Right cardiac atrium (tissue), 5 donors: ENCODE measurements at places on chromosomes 4 and X.

DNA sequence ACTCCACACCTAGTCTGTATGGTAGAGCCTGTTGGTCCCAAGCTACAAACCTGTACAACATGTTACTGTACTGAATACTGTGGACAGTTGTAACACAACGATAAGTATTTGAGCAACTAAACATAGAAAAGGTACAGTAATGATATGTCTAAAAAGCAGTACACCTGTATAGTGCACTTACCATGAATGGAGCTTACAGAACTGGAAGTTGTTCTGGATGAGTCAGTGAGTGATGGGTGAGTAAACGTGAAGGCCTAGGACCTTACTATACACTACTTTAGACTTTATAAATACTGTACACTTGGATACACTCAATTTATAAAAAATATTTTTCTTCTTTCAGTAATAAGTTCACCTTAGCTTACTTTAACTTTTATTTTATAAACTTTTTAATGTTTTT, 104.0 kb downstream of the TMA16 start:
- no peak for DNase-seq

DNA sequence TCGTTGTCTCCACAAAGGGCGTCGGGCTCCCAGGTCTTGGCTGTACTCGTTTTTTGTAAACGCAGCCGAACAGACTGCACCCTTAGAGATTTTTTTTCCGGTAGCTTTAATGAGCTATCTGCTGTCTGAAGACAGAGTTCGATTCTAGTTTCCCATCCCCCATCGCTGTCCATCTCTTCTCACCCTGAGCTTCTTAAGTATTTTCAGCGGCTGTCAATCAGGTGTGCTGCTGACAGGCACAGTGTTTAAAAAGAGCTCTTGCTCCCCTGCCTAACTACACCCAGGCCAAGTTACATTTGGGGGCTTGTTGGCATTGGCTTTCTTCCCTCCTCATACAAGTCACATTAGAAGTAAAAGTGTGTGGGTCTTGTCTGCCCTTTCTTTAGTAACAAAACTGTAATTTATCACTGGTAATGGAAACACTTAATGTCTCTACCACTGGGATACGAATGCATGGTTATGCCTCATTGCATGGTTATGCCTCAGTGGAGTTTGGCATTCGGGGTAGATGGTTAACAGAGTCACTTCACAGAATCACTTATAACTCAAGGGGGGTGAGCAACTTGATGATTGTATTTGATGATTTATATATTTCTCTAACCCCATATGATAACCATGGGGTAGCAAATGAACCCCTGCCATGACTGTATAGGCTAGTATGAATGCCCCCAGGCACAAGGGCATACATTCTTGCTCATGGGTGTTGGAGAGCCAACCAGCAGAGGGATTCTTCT, 1.4 kb upstream of the ARHGAP6 start:
- DNase-seq: no peak

GRCh38 chr4:152943672-152944071, 7.5 kb downstream of the FHDC1 start:
- DNase-seq: no peak

DNA sequence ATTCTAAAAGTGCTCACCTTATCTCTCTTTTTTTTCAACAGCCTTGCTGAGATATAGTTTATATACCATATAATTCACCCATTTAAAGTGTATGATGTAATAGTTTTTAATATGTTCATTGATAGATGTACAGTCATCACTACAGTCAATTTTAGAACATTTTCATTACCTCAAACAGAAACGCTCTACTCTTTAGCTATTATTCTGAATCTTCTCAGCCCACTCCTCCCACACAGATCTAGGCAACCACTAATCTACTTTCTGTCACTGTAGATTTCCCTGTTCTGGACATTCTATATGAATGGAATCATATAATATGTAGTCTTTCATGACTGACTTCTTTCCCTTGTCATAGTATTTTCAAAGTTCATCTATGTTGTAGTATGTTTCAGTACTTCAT, 22.6 kb downstream of the MND1 start:
- DNase-seq: no peak

- no peak for DNase-seq
These were observed 74.0 kb downstream of the FHDC1 start for GRCh38 chr4:153010146-153010545.

GRCh38 chr4:76723924-76724323, 174.0 kb downstream of the SOWAHB start:
- no peak for DNase-seq

- DNase-seq: peak; percentile 83
These were observed at the start of gene SNCA for GRCh38 chr4:89836897-89837384. TSS of gene SNCA (minus strand) at chr4:89837161. CDS start at chr4:89835667, 1,494 bp downstream.

DNA sequence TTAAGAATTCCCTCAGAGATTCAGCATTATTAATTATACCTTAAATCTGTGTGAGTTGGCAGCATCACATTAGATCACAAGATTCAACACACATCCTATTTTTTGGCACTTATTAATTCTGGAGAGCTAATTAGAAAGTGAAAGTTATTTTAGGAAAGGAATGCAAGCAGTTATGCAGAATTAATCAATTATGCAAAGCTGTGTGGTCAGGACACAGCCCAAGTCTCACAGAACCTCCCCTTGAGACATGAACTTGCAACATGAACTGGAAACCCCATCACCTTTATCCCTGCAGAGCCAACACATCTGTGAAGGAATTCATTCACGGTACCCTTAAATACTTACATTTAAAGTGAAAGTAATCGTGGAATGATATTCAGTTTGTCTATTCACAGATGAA, 80.5 kb downstream of the TSPAN5 start:
- DNase-seq: no peak

- no peak for DNase-seq
These were observed 86.6 kb upstream of the DKK2 start for GRCh38 chr4:107122736-107123135.

DNA sequence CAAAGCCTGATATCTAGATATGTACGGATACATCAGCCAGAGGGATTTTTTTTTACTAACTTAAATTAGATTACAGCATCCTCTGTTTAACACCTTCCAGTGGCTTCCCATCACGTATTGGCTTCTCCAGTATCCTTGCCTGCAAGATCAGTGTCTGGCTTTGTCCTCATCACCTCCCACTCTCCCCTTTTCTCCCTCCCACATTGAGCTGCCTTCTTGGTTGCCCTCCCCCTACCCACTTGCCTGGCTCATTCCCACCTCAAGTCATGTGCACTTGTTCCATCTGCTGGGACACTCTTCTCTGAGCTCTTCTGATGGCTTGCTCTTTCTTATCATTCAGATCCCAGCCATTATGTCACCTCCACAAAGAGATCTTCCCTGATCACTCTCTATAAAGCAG, 75.9 kb upstream of the NALF2 start:
- no peak for DNase-seq

- DNase-seq: no peak
These were observed 12.1 kb upstream of the CC2D2A start for GRCh38 chr4:15457406-15458201.

GRCh38 chr4:18049446-18049845, 27.9 kb upstream of the LCORL start:
- no peak for DNase-seq

DNA sequence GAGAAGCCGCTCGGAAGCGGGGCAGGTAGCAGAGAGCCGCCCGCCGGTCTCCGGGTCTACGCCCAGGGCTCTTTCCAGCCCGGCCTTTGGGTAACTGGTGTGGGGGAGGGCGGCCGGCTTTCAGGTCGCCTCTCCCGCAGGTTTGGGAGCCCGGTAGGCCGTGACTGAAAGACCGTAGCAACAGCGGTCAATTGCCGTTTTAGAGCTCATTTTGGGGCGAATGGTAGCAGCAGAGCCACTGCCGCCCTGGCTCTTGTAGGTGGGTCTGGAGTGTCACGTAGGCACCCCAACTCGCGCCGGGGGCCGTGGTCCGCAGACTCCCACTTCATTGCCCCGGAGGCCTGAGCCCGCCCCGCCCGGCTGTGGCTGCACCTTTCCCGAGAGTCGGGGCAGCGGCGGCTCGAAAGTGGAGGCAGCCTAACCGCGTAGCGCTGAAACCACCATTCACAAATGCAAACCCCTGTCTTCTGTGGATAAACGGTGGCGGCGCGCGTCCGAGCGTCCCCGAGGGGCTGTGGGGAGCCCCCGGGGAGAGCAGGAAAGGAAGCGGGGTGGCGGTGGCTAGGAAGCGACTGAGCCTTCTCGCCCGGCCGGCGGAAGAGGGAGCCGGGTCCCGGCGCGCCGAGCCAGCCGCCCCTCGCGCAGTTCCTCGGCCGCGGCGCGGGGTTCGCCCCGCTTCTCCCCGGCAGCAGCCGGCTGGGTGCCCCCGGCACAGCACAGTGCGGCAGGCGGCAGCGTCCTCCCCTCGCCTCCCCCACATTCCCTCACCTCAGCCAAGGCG, 2185.1 kb upstream of the TENM3 start:
- DNase-seq: no peak
